ENCODE measurements at places on chromosomes 3 and 15. TPM values are rescaled to one million over a fixed set of nuclear protein-coding genes. Genes with fewer than 3 reads are reported as not detected.

The MUC20 gene
- total RNA-seq: 7.0 TPM

The COX5A gene
- total RNA-seq: 205 TPM

The RARRES1 gene
- total RNA-seq: not detected

The MESP1 gene
- 1.3 TPM for total RNA-seq

The LRRIQ4 gene
- total RNA-seq: not detected

The SLITRK3 gene
- total RNA-seq: not detected

The LMAN1L gene
- total RNA-seq: 3.8 TPM

The TMC3 gene
- total RNA-seq: not detected

The PSTPIP1 gene
- total RNA-seq: 224 TPM

The PTH1R gene
- not detected for total RNA-seq

The GTF2E1 gene
- 30.2 TPM for total RNA-seq

The ITGA11 gene
- total RNA-seq: 0.90 TPM

The ADIPOQ gene
- not detected for total RNA-seq

The GALNT15 gene
- total RNA-seq: not detected

The B3GNT5 gene
- total RNA-seq: 2.0 TPM

The STXBP5L gene
- total RNA-seq: not detected

The AMT gene
- 3.9 TPM for total RNA-seq

The PP2D1 gene
- total RNA-seq: not detected

The TGM4 gene
- total RNA-seq: not detected

The BUB1B gene
- 49.9 TPM for total RNA-seq

The TTBK2 gene
- 16.0 TPM for total RNA-seq

The FAM107A gene
- total RNA-seq: not detected

The GOLGA6L7 gene
- not detected for total RNA-seq

The GPR87 gene
- 0.22 TPM for total RNA-seq

The HDGFL3 gene
- total RNA-seq: 87.0 TPM

The ADGRG7 gene
- not detected for total RNA-seq

The XIRP1 gene
- total RNA-seq: 0.25 TPM

The GRM2 gene
- total RNA-seq: 2.1 TPM

The KCNMB3 gene
- 1.0 TPM for total RNA-seq

The DNAH1 gene
- 30.1 TPM for total RNA-seq

The ATP2B2 gene
- not detected for total RNA-seq

The CCR1 gene
- total RNA-seq: 78.2 TPM

The SAXO2 gene
- 0.49 TPM for total RNA-seq

The ISLR gene
- not detected for total RNA-seq

The KCNAB1 gene
- 0.12 TPM for total RNA-seq

The PARP9 gene
- total RNA-seq: 152 TPM

The CPLX3 gene
- total RNA-seq: 0.91 TPM

The GOLGA6B gene
- not detected for total RNA-seq

The IL20RB gene
- total RNA-seq: 2.0 TPM

The CP gene
- not detected for total RNA-seq

The PFN2 gene
- total RNA-seq: 0.61 TPM

The NRROS gene
- total RNA-seq: 34.7 TPM

The OXNAD1 gene
- 76.6 TPM for total RNA-seq

The SLC51A gene
- not detected for total RNA-seq

The FANCD2OS gene
- total RNA-seq: not detected

The EPB42 gene
- total RNA-seq: not detected

The TM6SF1 gene
- total RNA-seq: 15.9 TPM
